SK-N-SH treated with all-trans-retinoic acid at 6 μM for 48 hours (cell line): ENCODE measurements at places on chromosomes 16 and 17.

GRCh38 chr17:28807925-28808634 is 34.5 kb downstream of the FAM222B start:
- peak; percentile 4; the same call in 2 of the 3 replicates for ATAC-seq

DNA sequence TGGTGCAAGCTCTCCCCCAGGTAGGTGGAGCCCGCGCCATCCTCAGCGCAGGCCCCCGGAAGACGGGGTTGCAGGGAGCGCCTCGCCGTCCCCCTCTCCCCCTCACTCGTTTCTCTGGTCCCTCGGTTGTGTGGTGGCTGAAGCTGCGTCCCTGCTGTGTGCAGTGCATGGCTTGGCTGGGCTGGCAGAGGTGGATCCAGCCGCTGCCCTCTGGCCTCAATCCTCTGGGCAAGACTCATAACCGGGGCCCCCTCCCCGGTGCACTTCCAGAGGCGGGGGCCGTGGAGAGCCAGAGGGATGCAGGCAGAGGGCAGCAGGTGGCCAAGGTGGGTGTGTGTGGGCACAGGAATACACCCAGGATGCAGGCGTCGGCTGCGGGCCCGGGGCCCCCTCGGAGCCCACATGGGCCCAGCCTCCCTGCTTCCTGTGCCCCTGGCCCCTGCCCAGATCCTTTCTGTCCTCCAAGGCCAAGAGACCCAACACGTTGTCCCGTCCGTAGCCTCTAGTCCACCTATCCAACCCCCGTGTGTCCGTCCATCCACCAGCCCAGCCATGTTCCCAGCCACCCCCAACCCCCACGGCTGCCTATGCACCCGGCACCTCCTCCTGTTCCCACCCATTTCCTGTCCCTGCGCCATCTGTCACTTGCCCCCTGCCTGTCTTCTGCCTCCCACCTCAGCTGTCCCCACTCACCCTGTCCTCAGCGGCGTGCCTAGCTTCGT is 9.3 kb downstream of the TPSG1 start:
- no peak for ATAC-seq

DNA sequence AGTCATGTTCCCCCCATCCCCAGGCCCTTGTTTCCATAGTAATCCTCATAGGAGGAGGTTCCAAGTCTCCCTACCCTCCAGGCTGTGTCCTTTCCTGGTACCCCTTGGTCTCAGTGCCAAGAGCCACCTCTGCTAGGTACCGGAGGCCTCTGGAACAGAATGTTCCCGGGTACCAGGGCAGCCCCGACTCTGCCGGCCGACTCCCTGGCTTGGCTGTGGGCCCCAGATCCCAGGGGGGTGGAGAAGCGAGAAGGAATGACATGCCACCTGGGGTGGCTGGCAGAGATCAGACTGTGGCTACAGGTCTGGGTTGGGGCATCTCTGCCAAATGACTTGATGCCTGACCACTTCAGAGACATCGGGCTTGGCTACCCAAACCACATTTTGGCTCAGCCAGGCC is 3.6 kb downstream of the STAC2 start:
- no peak for ATAC-seq

GRCh38 chr16:76294396-76295214 is 17.4 kb downstream of the CNTNAP4 start:
- ATAC-seq: no peak

DNA sequence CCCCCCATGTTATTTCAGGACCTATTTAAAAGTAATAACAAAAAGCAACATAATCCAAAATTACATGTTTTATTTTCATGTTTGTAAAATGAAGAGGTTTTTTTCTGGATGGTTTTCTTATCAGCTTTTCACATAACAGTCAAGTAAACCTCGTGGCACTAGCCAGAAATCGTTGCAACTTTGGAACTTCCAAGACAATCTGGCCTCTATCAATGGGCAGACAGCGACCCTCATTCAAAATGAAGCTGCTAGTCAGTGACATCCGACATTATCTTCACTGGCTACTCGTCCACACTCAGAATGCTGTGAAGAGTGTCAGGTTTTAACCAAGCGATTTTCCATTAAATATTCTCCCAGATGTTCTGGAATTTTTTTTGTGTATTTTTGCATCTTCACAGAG is 22.7 kb downstream of the ZNF652 start:
- ATAC-seq: no peak

DNA sequence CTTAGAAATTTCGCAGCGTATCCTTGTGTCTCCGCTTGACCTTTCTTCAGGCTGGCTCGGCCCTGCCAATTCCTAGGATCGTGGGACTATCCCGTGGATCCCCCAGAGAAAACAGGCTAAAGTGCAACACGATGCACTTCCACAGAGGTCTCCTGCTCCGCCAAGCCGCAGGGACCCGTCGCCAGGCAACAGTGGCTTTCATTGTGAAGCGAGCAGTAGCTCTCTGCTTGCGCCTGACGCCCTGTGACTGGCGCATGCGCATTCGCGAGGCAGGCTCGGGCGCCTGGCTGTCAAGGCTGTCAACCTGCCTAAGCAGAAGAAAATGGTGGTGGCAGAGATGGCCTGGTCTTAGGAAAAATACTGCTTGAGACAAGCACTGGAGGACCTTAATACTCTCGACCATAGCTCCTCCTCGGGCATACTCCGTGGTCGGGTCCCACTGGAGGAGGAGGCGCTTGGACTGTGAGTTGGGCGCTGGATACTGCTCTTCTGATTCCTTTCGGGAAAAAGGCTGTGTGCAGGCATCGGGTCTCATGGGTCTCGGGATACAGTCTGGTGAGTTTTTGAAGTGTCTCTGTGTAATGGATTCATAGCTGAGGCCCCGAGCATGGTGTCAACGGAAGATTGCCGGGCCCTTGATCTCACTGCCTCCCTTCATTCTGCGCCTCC is 2336.1 kb downstream of the TP53TG3F start:
- ATAC-seq: peak; percentile 52; the same call in 2 of the 3 replicates

DNA sequence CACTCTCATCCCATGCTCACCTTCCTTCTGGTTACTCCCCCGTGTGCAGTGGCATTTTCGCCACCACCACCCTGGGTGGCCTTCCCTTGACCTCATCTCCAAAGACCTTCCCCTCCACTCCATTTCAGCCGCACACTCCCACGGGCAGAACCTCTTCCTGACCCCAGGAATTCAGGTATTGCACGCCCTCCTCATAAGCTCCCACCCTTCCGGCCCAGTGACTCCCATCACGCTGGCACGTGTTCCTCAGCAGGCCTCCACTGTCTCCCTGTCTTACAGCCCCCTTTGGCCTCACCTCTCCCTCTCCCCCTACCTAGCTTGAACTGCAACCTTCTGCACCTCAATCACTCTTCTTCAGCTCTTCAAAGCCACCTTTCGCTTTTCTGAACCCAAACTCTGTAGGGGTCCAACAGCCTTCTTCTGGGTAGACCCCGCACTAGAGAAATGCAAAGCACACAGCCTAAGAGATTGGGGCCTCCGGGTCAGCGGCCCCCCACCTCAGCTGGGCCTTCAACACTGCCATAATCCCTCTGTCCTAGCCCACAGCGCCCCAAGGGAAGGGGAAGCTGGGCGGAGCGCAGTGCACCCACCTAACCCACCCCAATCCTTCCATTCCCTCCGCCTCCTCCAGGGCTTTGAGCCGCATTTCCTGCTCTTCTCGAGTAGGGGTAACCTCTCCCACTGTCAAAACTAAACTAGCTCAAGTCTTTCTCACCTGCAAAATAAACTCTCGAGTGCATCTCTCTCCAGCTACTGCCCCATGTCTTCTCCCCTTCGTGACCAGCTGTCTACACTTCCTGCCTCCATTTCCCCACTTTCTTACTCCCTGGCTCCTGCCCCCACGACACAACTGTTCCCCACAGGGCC is 1.7 kb upstream of the TMEM97 start:
- no peak for ATAC-seq

DNA sequence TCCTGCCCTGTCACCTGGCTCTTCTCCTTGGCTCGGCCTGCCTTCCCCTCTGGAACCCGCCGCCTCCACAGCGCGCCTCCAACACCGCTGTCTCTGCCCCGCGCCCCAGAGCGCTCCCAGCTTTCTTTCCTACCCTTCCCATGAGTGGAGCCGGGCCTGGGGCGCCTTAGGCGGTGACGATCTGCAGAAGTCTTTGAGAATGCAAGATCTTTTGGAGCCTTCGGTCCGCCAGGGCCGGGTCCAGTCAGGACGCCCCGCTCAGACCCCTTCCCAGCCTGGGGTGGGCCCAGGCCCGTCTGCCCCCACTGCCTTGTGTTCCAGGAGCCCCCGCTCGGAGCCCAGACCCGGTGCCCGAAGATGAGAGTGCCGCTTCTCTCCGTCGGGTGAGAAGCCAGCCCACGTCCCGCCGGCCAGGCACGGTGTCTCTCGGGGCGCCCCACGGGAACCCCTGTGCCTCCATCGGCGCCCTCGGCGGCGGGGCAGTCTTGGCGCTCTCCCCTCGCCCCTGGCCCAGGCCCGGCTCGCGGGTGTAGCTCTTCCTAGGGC is 40.0 kb downstream of the MRM1 start:
- no peak for ATAC-seq

DNA sequence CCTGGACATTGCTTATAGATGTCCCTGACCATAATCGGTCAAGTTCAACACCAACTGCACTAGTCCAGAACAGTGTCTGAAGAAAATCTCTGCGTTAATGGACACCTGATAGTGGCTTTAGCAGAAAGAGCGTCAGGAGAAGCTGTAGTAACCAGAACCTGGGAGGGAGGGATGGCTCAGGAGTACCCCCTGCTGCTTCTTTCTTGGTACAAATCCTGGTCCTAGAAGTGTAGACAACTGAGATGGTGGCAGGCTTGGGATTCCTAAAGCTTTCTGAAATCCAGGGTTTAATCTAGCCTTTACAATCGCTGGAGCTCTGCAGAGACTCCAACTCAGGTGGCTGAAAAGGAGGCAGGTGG is 5.4 kb downstream of the MAP3K14 start:
- ATAC-seq: no peak

DNA sequence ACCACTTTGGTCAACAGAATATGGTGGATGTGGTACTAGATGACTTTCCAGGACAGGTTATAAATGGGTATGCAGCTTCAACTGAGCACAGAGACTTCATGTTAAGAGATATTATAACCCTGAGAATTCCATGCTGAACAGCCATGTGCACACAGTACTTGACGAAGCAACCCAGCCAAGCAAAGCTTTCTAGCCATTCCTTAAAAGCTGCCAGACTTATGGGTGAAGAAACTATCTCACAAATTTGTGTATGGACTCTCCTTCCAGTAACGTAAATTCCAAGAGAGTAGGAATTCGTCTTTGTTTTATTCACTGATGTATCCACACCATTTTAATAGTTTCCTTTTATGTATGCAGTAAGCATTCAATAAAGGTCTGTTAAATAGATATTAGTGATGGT is 76.1 kb downstream of the KANSL1 start:
- no peak for ATAC-seq

DNA sequence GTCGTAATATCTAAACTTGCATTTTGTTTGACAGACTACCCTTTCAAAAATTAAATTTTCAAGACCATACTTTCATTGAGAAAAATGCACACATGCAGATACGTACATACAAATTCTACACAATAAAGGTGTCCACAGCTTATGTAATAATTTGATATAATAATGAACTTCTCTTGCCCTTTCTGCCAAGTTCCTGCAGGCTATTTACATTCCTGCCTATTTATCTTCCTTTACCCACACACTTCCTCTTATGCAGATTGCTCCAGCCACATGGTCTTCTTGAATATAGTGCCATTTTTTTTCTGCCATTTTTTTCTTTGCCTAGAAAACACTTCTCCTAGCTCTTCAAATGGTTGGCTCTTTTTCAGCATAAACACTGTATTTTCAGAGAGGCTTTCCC is 826.9 kb upstream of the CDH8 start:
- ATAC-seq: no peak

GRCh38 chr16:84905965-84906460 is 86.2 kb downstream of the CRISPLD2 start:
- no peak for ATAC-seq

- ATAC-seq: no peak
These were observed 262.6 kb upstream of the MYOCD start for GRCh38 chr17:12402963-12403622.

- ATAC-seq: no peak
These were observed 9.6 kb downstream of the ZNF213 start for GRCh38 chr16:3144321-3144983.
